ENCODE measurements at places on chromosomes 11 and 22.
A peak's percentile ranks its signal among the peaks of the same experiment; 100 is the strongest.

GRCh38 chr11:2565447-2566222 is 120.8 kb downstream of the KCNQ1 start:
- no peak for DNase-seq

DNA sequence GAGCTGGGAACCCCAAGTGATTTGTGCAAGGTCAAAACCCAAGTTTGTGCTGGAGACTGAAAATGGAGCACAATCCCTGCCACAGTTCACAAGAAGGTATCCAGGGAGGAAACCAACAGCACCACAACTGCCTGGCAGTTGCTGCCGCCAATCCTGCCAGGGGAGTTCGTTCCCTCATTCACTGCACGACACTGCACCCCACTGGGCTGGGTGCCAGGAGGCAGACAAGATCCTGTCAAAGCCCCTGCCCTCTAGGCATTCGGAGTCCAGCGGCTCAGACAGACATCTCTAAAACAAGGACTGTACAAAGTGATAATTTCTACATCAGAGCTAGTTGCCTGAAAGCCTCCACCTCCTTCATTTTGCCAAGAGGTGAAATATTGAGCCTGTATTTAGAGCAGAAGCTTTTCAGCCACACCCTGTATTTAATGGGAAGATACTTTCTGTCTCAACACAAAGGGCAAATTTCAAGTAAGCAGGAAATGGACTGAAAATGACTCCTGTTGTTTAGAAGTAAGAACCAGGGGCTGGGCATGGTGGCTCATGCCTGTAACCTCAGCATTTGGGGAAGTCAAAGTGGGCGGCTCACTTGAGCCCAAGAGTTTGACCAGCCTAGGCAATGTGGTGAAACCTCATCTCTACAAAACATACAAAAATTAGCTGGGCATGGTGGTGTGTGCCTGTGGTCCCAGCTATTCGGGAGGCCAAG is 277.4 kb upstream of the NARS2 start:
- DNase-seq, result no peak

- peak; percentile 28 for DNase-seq
Observed at GRCh38 chr11:32829680-32830412, at the start of gene PRRG4. TSS of gene PRRG4 (plus strand) at chr11:32829927. CDS start at chr11:32830530, 603 bp downstream.

DNA sequence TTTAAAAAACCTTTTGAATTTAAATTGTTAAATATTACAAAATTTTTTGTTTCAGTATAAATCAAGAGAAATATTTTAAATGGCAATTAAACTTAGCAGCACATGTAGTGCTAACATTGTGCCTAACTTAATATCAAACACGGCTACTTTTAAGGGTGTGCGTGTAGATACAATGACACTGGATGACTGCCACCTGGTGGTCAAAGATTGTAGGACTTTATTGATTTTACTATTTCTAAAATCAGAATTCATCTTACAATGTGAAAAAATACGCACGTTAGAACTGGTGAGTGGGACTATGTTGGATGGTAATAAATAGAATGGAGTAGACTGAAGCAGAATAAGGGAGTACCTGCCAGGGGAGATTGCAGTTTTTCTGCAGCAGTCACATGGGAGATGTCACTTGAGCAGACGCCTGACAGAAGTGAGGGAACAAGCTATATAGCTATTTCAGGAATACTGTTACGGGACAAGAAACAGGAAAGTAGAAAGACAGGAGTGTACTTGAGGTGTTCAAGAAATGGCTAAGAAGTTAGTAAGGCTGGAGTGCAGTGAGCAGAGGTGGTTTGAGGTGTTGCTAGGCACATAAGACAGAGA is 52.9 kb downstream of the UVRAG start:
- no peak for DNase-seq

GRCh38 chr11:47899801-47900200 is 51.7 kb upstream of the NUP160 start:
- no peak for DNase-seq

- DNase-seq, result no peak
Observed at GRCh38 chr22:35033635-35034296, 32.2 kb upstream of the ISX start.

DNA sequence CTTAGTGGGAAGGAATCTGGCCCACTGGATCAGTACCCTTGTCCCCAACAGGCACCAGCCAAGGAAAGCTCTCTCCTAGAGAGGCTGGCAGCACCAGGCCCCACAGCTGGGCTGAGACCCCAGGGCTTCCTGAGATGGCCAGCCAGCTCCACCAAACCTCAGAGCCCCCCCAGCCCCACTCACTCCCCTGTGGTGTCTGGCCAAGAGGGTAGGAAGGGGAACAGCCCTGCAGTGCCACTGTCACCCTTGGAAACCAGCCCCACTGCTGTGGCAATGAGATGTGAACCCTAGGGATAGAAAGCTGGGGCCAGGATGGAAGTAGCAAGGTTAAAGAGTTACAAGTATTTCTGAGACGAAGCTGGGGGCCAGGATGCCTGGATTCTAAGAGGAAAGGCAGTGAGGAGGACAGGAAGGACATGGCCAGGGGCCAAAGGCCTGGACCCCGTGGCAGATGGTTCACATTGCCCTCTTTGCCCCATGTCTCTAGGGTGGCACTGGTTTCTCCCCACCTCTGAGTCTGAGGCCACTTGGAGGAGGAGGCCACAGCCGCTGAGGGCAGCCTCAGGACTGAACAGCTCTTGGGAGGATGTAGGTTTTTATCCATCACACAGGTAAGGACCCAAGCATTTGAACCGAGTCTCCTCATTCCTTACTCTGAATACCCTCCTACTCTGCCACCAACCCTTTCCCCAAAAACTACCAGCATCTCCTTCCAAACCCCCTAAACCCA is 28.8 kb downstream of the NRXN2 start:
- DNase-seq, result no peak
